ENCODE measurements at places on chromosomes 6 and 20.

- no peak for DNase-seq
Measured at GRCh38 chr20:36991703-36992102, 40.2 kb upstream of the SAMHD1 start.

DNA sequence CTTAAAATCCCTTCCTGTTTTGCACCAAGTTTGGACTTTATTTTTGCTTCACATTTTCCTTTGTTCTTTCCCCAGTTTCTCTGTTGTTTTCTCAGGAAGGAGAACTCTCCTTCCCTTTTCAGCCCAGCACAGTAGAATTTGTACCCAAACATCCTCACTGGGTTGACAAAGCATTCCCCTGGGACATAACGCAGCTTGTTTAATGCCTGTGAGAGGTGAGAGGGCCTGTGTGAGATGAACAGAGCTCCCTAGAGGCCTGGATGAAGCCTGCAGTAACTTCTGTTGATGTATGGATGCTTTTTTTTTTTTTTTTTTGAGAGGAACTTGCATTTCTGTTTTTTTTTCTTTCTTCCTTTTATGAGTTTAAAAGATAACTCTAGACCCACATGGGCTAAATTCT lies 104.9 kb upstream of the SLC22A23 start:
- DNase-seq = no peak

GRCh38 chr6:26332843-26333242 lies 32.2 kb upstream of the BTN3A2 start:
- no peak for DNase-seq

DNA sequence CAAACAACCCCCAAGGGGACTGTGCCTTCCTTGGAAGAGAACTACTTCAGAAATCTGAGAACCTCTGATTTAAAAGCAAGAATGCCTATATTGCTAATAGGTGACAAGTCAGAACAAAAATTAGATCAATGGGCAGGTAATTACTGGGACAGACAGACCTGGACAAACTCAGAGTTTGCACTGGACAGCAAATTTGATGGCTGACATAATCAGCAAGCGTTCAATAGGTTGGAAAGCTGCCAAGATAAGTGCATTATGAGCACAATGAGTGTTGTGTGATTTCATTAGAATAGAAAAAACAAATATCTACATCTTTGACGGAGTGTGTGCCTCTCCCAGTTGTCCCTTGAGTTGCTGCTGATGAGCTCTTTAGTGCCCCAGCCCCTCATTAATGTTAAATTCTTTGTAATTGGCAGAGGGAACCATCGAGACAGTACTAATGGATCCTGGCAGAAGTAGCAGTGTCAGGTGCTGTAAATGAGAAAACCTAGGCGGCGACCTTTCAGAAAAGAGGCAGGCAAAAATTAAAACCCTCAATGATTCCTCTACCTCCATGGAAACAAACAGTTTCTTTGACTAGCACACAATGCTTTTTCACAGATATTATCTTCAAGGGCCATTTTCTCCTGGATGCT lies 116.5 kb upstream of the COL21A1 start:
- no peak for DNase-seq

DNA sequence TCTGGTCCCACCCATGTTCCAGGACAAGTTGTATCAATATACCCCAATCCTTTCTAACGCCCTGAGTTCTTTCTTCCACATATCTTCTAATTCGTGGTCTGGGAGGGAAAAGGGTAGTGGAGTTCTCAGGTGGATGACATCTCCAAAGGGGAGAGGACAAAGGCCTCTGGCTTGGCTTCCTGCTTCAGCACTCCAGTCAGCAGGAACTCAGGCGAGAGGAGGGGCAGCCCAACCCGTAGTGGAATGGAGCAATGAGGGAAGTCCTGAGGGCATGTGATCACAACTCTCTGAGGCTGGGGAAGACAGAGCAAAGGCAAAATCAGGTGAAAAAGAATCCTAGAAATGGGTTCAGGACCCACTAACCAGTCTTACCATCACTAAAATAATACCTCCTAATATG lies 9.6 kb upstream of the NRM start:
- no peak for DNase-seq

DNA sequence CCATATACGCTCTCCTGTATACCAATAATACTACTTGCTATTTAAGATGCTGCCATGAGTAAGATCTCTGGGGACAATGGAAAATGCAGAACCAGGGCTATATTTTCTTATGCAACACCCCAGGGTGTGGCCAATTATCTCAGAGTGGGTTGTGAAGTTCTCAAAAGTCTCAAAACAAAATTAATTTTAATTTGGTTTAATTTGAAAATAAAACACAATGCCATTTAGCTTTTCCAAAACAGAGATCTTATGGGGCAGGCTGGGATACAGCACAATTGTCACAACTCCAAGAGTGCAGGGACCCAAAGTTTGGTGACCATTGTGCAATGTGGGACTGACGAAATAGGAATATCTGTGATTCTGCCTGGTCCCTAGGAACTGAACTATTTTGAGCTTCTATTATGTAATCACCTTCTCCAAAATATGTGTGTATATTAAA lies 43.1 kb downstream of the MBOAT1 start:
- DNase-seq = no peak

DNA sequence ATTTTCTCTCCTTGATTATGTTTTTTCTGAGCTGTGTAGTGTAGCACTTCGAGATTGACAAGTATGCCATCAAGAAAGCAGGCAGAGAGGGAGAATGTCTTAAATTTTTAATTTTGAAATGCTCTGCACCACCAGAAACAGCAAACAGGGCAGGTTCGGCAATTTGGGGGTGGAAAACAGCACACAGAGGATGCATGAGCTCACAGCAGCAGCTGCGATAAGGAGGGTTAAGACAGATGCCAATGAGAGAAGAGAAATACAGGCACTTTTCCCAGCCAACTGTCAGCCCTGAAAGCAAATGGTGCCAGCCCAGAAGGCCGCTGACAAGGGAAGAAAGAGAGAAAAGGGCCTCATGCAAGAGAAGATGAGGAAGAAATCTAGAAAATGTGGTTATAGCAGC lies 15.1 kb upstream of the SNRPB2 start:
- DNase-seq = no peak

DNA sequence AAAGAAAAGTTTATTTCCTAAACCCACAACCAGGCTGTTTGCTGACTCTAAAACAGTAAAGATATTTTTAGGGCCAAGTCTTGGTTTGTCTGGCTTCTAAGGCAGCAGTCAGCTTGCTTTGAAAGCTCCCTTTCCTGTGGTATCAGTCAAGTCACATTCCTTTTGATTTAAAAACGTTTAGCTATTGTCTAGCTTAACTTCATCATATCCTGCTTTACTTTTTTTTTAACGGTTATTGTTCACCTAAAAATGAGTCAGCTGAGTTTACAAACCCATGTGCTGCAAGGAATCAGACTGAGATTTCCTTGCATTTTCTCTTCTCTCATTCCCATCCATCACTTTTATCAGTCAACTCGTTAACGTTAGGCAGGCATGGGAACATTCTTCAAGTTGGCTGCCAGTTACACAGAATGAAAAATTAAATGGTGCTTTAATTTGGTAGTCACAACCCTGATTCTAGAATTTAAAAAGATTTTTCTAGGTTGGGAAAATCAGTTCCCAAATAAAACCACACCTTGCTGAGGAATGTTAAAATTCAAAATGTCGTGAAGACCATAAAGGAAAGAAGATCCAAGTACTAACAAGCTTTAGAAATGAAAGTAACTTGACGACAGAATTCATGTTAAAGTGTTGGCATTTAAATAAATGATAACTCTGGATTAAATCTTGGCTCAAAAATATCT lies 45.9 kb downstream of the ELOVL5 start:
- DNase-seq = no peak

GRCh38 chr20:17679941-17680835 lies 1.9 kb downstream of the RRBP1 start:
- DNase-seq = peak; percentile 60

- no peak for DNase-seq
Measured at GRCh38 chr20:8212286-8212685, 80.2 kb downstream of the PLCB1 start.

- peak; percentile 92 for DNase-seq
Measured at GRCh38 chr6:90294989-90295853, 1.4 kb downstream of the BACH2 start.

GRCh38 chr20:19976595-19977372 lies 40.4 kb upstream of the NAA20 start:
- DNase-seq = no peak

DNA sequence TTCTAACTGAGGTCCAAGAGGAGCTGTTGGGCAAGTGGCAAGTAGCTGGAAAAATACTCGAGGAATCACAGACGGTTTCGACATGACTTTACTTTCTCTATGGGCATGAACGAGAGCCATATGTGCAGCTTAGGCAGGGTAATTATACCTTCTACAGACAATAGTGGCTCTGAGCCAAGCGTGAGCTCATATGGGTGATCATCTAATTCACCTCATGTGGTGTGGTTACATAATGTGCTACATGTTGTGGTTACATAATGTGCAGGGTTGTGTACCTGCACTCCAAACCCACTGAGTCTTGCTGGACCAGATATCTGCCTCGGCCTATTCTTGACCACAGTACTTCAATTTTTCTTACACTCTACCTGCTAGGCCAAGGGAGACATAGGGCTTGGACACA lies 771.7 kb upstream of the EYS start:
- DNase-seq = no peak

DNA sequence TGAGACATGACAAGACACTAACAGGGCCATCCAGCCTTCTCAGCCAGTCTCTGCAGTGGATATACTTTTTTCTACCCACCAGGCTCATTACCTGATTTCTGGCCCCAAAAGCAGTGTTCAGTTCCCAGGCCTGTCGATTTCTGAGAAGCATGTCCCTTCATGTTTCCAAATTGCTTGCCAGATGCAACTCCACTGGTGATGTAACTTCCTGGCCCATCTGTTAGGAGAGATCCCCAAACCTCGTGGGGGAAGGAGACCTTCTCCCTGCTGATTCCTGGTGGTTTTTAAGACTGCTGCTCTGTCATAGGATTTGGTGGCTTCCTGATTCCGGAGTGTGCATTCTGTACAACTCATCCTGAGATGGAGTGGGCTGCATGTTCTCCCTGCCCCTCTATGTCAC lies 31.6 kb upstream of the MRPS10 start:
- no peak for DNase-seq

DNA sequence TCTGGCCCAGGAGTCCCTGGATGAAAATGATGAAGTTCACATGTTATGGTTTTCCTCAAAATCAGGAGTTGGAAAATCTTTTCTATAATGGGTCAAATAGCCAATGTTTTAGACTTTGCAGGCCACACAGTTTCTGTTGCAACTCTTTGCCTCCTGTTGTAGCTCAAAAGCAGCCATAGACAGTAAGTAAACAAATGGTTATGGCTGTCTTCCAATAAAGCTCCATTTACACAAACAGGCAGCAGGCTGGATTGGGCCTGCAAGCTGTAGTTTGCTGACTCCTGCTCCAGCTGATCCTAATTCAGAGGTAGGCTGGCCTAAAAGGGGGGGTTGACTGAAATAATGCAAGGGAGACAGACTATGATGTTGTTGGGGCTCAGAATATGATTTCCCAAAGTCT lies 33.0 kb downstream of the METTL24 start:
- no peak for DNase-seq

DNA sequence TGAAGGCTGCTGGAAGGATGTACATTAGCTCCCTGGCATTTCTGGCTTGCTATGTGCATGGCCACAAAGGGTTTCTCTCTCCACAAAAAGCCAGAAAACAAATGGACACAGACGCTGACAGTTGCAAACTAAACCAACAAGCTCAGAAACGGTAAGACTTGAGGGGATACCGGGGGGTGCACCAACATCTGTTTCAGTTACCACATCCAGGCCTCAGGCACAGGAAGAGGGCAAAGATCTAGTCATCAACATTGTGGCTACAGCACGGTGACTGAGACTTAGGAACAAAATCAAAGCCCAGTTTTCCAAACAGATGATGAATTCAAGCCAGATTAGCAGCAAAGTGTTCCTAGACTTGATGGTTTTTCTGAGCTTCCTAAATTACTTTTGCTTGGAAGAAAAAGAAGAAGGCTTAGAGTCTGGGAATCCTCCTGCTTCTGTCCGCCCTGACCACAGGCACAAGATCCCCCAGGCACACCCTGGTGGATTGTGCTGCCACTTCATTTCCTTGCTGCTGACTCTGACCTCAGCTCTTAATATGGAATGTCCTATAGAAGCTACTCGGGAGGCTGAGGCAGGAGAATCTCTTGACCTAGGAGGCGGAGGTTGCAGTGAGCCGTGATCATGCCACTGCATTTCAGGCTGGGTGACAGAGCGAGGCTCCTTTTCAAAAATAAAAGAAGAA lies 54.2 kb upstream of the ADGRF1 start:
- DNase-seq = no peak

- DNase-seq = no peak
Measured at GRCh38 chr6:106748547-106749207, 119.3 kb downstream of the QRSL1 start.

DNA sequence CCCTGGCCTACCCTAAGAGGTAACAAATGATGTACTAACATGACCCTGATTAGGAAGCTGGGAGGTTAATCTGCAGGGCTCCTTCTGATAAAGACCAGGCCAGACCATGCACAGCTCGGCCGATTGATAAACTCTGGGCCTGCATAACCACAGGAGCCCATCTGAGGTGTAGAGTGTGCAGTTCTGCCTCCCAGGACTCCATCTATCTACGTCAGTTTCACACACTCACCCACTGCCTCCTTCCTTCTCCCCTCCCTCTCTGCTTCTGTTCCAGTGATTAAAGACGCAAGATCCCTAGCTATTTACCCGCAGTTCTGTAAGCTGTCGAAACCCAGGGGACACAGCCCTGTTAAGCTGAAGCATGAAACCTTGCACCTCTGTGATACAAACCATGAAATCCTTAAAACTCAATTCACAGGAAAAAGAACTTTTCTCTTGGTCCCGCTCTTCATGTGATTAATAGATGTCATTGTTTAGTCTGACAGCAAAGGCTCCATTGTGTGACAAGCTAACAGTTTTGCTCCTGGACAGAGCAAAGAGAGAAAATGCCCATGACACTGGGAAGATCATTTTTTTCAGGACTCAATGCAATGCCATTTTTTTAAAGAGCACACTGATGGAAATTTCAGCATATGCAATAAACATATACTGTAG lies 470.6 kb downstream of the MAFB start:
- no peak for DNase-seq

DNA sequence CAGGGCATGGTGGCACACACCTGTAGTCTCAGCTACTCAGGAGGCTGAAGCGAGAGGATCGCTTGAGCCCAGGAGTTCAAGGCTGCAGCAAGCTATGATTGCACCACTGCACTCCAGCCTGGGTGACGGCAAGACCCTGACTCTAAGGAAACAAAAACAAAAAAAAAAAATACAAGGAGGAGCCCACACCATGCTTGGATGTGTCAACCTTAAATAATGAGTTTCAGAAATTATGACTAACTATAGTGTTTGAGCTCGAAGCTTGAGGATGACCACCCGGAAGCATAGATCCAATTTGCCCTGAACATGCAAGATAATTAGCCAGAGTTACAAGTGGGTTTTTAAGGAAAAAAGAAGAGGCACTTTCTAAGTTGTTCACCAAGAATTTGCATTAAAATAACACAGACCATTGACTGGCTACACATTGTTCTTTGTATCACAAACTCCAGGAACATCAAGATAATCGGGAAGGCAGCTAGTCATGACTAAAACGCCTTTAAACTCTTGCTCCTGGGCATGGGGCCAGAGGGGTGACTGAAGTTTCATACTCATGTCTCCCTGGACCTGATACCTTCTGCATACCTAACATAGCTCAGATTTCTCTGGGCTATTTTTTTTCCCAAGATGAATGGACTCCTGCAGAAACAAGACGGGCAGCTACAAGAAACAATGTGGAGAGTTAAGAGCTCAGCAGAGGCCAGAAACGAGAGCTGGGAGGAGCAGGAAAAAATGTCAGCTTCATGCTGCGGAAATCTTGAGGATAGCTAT lies 289.6 kb downstream of the PREX1 start:
- no peak for DNase-seq
